ENCODE measurements at places on chromosomes 11 and 22.
A peak's percentile ranks its signal among the peaks of the same experiment; 100 is the strongest.

DNA sequence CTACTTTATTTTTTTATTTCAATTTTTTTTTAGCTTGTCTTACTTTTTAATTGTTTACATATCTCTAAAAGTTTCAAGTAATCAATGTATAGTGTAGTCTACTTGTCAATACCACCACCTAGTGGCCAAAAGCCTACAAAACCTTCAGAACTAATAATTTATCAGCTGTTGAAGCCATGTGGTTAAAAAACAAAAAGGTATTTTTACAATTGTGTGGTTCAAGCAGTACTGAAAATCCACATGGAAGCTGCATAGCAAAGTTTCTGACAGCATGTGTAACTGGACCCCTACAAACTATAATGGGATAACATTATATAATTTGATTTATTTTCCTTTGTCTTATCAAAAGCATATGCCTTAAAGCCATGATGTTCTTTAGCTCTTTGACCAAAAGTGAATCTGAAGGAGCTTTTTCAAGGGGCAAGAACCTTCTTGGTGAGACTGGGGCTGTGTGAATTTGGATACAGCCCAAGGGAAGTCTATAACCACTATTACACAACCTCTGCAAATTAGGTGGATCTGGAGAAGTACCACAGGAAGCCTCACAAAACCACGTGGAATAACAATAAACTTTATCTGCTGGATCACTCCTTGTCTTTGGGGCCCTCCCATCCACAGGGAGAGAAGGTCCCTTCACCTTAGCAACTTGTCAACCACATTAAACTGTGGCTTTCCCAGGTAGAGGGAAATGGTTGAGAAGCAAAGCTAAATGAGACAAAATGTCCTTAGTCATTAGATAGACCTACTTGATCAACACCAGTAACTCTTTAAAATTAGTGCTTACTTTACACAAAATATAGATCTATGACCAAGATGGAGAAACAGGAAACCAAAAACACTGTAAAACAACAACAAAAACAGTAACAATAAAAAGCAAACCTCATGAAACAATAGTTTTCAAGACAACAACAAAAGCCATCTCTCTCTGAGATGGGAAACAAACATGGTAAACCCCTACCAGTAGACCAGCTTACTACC is 9.9 kb downstream of the NARS2 start:
- DNase-seq, result peak; percentile 58

DNA sequence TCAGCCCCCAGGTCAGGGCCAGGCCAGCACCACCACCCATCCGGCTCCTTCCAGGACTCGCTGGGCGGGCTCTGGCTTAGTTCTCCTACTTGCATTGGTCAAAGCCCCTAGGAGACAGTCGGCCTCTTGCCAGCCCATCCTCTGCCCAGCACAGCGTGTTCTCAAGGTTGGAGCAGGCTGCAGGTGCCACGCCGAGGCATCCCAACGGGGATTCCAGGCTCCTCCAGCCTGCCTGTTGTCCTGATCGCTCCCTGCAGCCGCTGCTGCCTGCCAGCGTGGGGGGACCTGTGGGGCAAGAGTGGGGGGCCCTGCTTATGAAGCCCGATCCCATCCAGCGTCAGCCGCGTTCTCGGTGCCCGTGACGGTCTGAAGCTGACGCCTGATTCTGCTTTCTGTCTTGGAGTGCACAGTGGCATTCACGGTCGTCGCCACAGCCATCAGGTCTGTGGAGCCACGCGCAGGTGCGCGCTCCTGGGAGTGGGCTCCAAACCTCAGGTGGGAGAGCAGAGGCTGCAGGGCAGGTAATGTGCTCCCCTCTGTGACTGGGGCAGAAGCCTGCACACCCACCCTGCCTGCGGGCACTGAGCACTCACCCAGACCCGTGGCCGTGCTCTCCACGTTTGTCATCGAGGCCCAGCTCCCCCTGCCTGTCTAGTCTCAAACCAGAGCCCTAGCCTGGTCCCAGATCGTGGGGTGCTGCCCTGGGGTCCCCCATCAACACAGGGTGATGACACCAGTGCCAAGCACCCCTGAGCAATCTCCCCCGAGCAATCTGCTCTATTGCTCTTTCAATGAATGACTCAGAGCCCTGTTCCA is 991.6 kb downstream of the BRD1 start:
- DNase-seq, result no peak

- DNase-seq, result no peak
Measured at GRCh38 chr11:69600001-69600400, 41.0 kb upstream of the CCND1 start.

GRCh38 chr11:17552041-17552355 is 4.9 kb downstream of the OTOG start:
- DNase-seq, result no peak

- no peak for DNase-seq
Measured at GRCh38 chr22:37659897-37660708, 1.6 kb downstream of the PDXP start.

DNA sequence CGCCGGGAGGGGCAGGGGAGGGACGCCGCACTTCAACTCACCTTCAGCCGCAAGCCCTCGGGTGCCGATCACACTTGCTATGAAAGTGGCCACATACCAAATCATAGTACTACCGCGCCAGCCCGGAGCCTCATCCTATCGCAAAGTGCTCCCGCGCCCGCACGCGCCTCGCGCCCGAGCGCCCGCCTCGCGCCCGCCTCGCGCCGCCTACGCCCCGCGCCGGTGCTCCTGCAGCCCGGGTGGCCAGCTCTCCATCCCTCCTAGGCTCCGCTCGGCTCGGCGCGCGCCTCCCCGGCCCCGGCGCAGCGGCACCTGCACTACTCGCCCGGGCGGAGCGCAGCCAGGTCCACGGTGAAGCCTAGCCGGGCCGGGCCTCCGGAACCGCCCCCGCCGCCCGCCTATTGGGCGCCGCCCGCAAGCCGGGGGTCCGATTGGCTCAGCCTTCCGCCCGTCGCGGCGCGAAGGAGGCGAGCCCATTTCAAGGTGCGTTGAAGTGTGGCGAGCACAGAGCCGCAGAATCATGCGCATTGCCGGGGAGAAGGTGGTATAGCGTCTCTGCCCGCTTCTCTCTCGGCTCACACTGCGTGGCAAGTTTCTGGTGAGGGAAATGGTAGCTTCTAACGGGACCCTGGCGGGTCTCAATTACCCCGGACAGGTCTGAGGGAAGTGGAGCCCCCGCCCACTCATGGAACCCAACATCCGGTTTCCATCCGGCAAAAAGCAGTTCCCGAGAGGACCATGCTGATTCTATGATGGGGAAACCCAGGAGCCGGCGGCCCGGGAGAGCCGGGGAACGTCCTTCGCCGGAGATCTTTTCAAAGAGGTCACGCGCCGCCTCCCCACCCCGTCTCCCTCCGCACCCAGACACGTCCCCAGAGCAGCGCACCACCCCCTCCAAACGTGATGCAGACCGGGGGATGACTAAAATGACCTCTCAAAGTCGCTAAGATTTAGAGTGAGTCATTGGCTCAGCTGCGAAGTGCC is at the start of gene IGSF9B:
TSS of gene IGSF9B (minus strand) at position 319 of the 984 bp plus-strand sequence. CDS start at position 105, 214 bp downstream.
- DNase-seq, result peak; percentile 75

DNA sequence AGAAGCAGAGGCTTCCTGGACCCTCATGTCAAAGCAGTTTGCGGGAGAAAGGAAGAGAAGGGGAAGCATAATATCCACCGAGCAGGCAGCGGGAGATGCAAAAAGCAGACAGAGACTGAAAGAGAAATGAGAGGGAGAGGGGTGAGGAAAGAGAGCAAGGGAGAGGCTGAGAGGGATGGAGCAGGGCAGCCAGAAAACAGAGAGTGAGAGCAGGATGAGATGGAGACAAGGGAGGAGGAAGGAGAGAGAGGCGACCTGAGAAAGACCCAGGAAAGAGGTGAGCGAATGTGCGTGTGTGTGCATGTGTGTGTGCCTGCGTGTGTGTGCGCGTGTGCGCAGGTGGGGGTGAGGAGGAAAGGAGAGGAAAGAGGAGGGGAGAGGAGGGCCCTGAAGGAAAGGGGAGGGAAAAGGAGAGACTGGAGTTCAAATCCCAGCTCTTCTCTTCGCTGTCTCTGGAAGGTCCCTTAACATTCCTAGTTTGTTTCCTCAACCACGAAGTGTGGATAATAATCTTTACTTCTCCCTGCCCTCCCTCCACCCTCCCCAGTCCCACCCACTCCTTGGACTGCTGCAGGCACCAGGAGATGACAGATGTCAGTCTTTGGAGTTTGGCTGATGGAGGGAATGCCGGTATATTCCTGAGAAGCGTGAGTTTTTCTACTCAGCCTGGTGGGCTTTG is 67.9 kb downstream of the ISX start:
- DNase-seq, result no peak

DNA sequence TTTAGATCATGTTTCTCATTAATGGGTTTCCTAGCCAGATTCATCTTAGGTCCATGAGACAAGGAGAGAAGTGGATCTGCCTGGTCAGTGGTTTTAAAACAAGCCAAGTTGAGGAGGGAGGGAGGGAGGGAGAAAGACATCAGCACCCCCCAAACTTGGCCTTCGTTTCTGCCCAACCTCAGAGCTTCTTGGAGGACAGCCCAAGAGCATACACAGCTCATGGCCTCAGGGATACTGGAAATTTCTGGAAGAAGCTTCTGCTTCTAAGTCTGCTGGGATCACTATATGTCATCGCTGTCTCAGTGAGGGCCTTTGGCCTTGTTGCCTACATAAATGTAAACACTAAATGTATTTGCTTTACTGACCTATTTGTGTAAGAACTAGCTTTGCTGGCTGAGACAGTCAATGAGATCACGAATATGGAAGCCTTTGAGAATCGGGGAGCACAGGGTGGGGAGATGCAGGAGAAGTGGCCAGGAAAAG is 375.1 kb downstream of the BUD13 start:
- DNase-seq, result peak; percentile 18

DNA sequence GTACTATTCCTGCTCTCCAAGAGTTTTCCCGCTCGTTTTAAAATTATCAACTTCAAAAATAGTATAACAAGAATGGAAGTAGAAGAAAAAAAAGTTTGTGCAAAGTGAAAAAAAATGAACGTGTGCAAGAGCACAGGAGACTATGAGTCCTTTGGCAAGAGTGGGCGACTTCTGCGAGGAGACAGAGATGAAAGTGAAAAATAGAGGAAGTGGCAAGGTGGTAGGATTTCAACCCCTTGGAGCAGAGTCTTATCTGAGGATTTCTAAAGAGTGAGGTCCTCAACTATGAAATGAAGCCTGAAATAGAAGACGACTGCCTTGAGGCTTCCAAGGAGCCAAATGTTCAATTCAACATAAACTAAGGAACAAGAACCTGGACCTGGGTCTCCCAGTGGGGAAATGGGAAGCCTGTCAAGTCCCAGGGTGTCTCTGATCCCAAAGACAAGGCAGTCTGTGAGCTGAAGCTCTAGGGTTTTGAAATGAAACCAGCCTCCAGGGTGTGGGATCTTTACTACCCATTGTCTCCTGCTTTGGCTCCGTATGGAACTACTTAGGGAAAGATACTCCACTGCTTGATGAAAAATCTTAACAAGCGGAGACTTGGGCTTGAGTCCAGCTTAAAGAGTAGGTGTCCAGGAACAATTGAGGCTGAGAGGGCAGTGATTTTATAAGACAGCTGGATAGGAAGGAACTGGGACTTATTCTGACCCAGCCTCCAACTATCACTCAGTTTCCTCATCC is 4.8 kb downstream of the P4HA3 start:
- DNase-seq, result no peak

DNA sequence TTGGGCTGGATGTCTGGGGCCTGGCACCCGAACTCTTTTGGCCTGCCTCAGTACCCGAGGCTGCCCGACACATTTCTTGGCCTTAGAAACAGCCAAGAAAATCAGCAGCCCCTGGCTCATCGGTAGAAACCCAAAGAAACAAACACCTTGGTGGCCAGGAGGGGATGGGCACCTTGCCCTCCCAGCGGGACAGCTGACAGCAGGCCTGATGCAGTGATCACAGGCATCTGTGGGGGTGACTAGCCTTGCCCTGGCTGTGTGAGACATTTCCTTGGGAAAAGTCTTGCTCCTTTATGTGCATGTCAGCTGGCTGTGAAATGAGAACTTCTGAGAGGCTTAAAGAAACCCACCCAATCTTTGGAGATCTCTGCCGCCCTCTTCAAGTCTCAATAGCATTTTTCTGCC is 60.9 kb downstream of the SMIM38 start:
- DNase-seq, result peak; percentile 12

DNA sequence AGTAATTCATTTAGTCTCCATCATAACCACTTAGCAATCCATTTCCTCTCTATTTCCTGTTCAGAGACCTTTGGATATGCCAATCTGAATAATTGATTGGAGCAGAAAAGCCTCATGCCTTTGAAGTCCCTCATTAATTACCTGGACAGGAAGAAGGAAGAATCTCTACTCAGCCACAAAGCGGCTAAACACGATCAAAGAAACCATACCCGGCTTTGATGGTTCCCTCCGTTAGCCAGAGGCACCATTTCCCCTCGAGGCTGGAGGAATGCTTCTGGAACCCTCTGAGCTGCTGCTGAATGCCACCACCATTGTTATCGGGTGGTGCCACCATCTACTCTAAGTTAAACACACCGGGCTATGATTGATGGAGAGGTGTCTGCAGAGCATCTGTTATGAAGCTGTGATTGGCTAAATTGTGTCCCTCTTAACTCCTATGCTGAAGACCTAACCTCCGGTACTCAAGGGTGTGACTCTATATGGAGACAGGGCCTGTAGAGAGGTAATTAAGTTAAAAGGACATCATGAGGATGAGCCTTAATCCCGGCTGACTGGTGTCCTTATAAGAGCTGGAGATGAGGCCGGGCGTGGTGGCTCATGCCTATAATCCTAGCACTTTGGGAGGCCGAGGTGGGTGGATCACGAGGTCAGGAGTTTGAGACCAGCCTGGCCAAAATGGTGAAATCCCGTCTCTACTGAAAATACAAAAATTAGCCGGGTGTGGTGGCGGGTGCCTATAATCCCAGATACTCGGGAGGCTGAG is 168.6 kb downstream of the CTTN start:
- DNase-seq, result no peak

GRCh38 chr11:65103476-65103875 is 7.5 kb downstream of the VPS51 start:
- DNase-seq, result no peak

- DNase-seq, result no peak
Measured at GRCh38 chr11:130906616-130907015, 9.7 kb downstream of the SNX19 start.

DNA sequence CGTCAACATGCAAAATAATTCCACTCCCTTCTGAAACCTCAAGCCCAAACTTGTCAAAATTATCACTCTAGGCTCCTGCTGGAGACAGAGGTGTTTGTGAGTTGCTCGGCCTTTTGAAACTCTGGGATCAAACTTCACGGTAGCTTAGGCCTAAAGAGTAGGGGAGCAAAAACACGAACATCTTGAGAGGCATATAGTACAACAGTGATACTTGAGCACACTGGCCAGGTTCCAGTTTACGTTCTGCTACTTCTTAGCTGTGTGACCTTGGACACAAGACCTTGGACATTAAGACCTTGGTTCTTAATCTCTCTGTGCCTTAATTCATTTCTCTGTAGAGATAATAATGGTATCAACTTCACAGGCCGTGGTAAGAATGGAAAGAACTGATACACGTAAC is 123.5 kb upstream of the LMO1 start:
- no peak for DNase-seq

- no peak for DNase-seq
Measured at GRCh38 chr11:121688860-121689614, 236.3 kb upstream of the SORL1-AS1 start.

Data from globus pallidus (tissue), 1 donor.